ENCODE measurements at places on chromosomes 5 and 9.

DNA sequence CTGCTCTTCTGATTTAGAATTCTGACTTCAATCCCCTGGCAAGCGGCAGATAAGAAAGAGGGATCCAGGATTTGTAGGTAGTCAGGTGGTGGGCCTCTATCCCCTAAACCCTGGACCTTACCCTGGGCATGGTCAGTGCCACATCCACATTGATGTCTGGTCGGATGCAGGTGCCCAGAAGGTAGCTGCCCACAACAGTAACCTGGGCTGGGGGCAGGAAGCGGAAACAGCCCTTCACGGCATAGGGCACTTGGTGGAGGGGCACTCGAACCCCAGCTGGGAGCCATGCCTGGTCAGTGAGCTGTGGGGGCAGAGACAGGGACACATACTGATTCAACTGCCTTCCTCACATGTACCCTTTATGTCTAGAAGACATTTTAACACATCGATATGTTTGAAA, 3.8 kb downstream of the NOL6 start:
- DNase-seq = no peak

DNA sequence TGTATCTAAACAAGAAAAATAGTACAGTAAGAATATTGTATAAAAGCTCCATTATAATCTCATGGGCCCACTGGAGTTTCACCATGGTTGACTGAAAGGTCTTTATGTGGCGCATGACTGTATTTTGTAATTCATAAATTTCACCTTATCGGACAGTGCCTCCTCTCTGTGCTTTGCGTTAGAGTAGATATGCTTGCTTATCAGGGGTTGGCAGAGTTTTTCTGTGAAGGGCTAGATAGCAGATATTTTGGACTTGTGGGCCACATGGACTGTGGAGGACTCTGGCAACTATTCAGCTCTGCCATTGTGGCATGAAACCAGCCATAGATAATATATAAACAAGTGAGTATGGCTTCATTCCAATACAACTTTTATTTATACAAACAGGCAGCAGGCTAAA, 23.2 kb downstream of the GAPVD1 start:
- no peak for DNase-seq

DNA sequence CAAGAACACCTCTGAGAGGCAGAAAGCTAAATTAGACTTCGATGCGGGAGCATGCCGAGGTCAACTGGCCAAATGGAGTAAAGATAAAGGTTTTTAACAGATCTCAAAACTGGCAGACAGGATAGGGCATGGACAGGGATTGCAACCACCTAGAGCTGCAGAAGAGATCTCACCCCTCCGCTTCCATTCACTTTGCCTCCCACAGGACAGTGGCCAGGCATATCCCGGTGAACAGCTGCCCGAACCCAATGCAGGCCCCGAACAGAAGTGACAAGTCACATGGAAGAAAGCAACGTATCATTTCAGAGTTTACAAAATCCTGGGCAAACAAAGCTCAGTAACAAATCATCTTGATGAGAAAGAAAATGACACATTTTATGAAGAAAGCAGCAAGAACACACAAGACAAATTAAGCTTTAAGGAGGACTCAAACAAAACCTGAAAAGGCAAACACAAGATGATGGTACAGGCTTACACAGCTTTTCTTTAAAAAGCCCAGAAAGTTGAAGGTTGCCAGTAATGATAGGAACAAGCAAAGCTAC, 18.4 kb downstream of the RNF130 start:
- no peak for DNase-seq

DNA sequence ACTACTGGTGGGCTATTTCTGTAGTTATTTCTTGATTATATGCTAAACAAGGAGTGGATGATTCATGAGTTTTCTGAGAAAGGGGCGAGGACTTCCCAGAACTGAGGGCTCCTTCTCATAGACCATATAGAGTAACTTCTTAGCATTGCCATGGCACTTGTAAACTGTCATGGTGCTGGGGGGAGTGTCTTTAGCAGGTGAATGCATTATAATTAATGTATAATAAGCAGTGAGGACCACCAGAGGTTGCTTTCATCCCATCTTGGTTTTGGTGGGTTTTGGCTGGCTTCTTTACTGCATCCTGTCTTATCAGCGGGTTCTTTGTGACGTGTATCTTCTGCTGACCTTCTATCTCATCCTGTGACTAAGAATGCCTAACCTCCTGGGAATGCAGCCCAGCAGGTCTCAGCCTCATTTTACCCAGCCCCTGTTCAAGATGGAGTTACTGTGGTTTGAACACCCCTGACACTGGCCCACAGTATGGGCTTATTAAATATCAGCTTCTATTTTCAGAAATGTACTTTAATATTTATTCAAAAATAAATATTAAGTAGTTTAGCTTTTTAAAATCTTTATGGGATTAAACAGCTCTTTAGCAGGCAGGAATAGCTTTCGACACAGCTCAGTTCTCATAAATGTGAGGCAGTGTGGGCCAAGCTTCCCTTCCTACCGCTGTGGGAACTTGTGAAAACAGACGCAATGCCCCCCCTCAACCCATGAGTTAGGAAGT, 44.4 kb downstream of the GALNT12 start:
- no peak for DNase-seq

DNA sequence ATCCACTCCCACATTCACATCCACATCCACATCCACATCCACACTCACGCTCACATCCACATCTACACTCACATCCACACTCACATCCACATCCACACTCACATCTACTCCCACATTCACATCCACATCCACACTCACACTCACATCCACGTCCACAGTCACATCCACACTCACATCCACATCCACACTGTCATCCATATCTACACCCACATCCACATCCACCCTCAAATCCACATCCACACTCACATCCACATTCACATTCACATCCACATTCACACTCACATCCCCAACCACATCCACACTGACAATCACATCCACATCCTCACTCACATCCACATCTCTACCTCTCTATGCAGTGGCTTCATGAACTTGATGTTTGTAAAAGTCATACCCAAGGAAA, 190.5 kb downstream of the IRX1 start:
- DNase-seq = no peak

GRCh38 chr9:135339378-135339973, 140.1 kb upstream of the PPP1R26 start:
- no peak for DNase-seq

Data from activated CD8-positive, alpha-beta memory T cell treated with anti-CD3 and anti-CD28 coated beads for 4 hours (primary cell).